ENCODE measurements at places on chromosomes 1 and 21.

GRCh38 chr21:17802572-17802971 is 16.6 kb downstream of the C21orf91 start:
- no peak for DNase-seq

- no peak for DNase-seq
Measured at GRCh38 chr1:6116137-6116536, 64.0 kb downstream of the CHD5 start.

GRCh38 chr1:183831311-183831710 is 26.4 kb downstream of the RGL1 start:
- DNase-seq: no peak

DNA sequence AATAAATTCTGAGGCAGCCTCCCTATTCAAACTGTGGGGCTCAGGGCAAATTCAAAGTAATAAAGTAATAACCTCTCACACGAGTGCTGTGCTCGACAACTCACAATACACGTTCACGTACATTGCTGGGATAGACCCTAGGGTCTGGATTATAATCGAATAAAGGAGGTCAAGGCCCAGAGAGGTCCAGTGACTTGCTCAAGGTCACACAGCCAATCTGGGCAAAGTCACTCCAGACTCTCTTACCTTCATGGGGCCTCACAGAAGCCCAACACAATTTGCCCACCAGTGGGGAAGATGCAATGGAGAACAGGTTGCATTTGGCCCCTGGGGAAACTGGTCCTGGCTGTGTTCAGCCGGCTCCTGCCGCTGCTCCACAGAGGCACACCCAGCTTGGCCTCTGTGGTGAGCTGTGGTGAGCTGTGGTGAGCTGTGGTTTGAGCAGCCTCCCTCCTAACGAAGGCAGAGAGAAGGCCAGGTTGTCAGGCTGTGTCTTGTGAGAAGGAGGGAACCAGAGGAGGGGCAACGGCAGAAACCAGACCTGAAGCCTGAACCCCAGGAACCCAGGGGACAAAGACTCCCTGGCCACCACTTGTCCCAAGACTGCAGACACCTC is 35.1 kb downstream of the NUAK2 start:
- DNase-seq: no peak

GRCh38 chr1:58746757-58747156 is 37.1 kb downstream of the JUN start:
- no peak for DNase-seq

GRCh38 chr21:39115576-39116235 is 67.5 kb downstream of the PSMG1 start:
- no peak for DNase-seq

DNA sequence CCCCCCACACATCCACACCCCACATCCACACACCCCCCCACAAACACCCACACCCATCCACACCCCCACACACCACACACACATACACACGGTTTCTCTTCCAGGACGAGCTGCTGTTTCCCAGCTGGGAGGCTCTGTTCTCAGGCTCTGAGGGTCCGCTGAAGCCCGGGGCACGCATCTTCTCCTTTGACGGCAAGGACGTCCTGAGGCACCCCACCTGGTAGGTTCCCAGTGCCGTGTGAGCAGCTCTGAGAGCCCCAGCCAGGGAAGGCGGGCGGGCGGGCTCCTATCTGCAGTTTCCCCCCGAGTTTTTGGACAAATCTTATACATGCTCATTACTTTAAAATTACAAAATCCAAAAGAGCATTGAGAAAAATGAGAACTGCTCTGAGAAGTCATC is 31.2 kb downstream of the SLC19A1 start:
- no peak for DNase-seq

DNA sequence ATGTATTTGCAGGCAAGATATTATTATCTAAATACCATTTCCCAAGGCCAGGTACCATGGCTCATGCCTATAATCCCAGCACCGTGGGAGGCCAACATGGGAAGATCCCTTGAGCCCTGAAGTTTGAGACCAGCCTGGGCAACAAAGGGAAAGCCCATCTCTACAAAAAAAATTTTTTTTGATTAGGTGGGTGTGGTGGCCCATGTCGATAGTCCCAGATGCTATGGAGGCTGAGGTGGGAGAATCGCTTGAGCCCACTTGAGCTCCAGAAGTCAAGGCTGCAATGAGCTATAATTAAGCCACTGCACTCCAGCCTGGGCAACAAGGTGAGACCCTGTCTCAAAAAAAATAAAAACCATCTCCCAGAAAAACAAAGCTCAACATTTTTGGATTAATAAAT is 2.2 kb downstream of the STMN1 start:
- DNase-seq: no peak

GRCh38 chr1:53388963-53389362 is 61.1 kb upstream of the LRP8 start:
- no peak for DNase-seq

DNA sequence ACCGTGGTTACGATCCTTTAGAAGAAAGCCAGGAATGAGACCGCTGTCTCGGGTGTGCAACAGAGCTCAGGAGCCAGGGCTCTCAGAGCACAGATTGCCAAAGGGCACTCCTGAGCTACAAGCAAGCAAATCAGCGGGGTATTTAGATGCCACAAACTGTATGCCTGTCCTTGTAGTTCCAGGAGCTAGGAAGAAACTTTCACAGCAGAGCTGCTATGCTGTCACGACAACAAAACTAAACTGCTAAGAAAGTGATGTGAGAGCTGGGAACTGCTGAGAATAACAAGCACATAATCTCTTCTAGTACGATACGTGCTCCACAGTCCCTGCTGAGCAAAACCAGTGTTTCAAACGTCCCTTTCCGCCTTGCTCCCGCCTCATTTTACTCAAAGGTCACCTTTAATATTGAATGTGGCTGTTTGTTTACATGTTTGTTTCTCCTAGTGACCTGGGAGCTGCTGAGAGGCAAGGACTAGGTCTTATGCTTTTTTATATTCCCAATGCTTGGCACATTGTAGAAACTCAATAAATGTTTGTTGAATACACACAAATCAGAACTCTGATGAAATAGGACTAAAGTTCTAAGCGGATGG is 14.7 kb downstream of the GREM2 start:
- DNase-seq: no peak

GRCh38 chr1:6599141-6599975 is 3.3 kb downstream of the KLHL21 start:
- no peak for DNase-seq

GRCh38 chr1:200496937-200497336 is 87.1 kb upstream of the ZNF281 start:
- no peak for DNase-seq

DNA sequence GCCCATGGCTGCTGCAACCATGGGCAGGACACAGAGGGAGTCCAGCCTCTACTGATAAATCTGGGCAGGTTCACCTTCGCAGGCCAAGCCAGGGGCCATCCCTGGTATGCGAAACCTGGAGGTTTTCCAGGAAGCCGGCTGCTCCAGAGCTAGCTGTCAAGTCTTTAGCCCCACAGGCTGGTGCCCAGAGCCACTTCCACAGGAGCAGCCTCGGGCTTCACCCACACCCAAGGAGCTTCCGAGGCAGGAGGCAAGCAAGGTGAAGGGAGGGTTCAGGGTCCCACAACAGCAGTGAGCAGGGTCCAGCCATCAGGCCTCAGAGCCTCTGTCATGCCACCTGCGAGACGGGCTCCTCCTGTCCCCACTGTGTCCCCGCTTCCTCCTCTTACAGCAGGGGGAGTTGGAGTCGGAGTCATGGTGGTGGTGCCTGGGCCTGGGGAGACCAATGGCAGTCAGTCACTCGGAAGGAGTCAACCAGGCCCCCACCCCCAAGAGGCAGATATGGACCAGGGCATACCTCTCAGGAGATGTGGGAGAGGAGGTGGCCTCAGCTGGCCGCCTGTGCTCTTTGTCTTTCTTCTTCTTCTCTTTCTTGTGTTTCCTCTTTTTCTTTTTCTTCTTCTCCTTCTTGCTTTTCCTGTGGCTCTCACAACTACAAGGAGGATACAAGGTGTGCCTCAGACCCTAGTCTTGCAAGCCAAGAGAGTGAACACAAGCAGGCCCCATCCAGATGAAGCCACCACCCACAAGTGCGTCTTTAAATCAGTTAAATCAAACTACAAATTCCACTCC is 2.1 kb downstream of the C1orf35 start:
- no peak for DNase-seq

- DNase-seq: no peak
Measured at GRCh38 chr1:209983953-209984352, 45.9 kb downstream of the SYT14 start.

All from DMS 273 treated with DMSO at 0.1 percent for 48 hours (cell line).